ENCODE measurements at places on chromosomes 5 and 9.

DNA sequence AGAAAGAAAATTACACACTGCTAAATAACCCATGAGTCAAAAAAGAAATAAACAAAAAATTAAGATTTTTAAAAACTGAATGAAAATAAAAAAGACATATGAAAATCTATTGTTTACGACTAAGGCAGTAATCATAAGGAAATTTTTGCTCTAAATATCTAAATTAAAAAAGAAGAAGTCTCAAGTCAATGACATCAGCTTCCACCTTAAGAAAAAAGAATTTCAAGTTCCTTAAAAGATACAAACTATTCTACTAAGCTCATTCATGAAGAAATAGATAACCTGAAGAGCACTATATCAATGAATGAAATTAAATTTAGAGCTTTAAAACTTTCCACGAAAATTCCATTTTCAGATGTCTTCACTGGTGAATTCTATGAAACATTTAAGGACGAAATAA lies 15.7 kb upstream of the STARD4 start:
- no peak for DNase-seq

- no peak for DNase-seq
Observed at GRCh38 chr9:134902936-134903335, 14.8 kb downstream of the FCN1 start.

- no peak for DNase-seq
Observed at GRCh38 chr9:79242489-79242888, 329.3 kb upstream of the TLE4 start.

- DNase-seq = no peak
Observed at GRCh38 chr9:130837002-130837511, 2.0 kb downstream of the ABL1 start.

DNA sequence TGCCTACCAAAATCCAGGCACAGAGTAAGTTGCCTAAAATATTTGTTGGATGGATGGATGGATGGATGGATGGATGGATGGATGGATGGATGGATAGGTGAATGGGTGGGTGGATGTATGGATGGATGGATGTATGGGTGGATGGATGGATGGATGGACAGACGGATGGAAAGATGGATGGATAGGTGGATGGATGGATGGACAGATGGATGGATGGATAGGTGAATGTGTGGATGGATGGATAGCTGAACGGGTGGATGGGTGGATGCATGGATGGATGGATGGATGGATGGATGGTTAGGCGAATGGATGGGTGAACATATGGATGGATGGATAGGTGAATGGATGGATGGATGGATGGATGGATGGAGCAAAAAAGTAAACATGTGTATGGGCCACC lies 131.9 kb downstream of the GABBR2 start:
- no peak for DNase-seq

DNA sequence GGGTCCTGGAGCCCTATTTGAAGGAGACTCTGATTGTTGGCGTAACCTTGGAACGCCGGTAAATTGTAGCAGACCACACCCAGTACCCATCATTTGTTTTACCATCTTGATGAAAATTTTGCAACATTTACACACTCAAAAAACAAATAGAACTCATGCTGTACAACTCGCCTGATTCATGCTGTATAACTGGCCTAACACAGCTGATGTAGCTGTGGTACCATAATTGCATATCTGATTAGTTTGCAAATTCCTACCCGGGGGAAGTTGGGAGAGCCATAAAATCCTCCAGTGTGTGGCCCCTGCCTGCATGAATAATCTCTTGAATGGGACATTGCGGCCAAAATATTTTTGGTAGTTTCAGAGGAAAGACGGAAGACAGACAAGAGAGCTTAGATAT lies 9.7 kb downstream of the NIPAL4 start:
- DNase-seq = no peak

DNA sequence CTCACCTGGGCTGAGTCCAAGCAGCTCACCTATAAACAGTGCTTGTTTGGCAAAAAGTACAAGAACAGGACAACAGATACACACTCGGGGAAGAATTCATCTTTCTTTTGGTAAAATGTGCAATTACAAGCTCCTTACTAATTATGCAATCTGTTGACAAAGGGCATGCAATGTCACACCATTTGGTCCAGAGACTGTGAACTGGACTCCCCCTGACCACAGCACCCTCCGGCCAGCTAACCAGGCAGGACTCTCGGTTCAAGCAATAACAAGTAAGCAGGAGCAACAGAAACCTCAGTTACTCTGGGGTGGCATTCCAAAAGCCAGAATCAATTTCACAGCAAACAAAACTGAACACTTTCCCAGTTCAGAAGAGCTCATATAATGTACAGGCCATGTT lies 113.8 kb downstream of the GNAQ start:
- DNase-seq = no peak

DNA sequence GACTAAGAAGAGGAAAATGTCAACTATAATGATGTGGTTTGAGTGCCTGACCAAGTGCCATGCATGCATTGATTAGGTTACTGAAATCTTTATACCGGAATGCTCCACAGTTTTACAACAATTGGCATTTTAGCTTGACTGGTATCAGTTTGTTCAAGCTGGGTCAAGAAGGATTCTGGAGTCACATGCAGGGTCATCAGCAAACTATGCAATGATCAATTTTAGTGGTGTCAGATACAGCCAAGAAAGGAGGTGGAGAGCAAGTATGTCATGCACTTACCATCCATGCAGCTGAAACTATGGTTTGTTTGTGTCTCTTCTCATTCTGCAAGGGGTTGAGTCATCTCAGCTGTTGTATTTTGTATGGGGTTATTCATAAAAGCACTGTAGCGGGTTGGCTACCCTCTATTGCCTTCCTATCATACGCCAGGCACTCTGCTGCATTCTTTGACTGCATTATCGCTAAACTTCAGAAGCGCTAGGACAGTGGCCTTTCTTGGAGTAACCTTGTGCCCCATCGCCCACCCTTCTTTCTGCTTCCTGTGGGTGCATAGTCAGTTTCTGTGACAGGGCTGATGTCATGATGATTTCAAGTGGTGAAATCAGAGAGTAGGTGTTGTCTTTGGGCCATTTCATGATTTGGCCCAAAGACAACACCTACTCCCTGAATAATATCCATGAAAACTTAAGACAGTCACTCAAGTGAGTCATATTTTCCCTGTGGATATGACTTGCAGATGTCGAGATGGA lies 145.4 kb downstream of the MTX3 start:
- no peak for DNase-seq

DNA sequence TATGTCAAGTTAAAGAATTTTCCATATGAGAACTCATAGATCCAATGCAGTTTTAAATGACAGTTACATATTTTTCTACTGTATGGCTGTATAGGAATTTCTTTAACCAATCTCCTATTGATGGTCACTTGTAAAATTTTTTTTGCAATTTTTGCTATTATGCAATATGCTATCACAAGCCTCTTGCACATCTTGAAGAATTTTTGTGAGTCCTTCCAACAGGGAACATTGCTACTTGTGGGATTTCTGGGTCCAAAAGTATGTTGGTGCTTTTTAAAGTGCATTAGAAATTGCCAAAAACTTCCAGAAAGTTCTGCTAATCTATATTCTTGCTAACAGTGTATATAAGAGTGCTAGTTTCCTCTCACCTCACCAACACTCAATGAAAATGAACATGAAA lies 65.1 kb downstream of the NPR3 start:
- no peak for DNase-seq

DNA sequence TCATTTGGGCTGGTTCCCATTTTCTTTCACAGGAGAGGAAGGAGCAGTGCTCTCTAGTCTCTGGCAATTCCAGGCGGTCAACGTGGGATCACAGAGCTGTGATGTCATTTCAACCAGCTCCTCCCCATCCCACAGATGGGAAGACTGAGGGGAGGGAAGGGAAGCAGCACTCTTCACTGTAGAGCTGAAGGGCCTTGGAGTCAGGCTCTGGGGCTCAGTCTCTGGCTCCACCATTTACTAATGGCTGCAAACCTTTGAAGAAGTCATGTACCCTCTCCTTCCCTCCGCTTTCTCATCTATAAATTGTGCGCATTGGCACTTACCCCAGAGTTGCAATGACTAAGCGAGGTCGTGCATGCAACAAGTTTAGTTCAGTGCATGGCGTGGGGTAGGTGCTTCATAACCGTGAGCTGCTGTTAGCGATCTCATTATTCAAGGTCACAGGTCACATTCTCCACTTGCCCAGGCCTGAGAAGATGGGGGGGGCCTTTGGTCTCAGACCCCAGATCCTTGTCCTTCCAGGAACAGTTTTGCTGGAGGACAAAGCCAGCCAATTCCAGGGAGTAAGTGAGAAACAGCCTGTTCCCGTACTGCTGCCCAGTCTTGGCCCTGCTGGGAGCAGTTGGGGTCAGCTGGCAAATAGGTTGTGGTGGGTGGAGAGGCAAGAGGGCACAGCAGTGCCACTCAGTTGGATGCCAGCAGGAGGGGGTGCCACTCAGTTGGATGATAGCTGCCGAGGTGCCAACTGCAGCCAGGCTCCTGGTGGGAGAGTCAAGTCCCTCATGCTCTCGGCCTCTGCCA lies 136.7 kb downstream of the RGS3 start:
- no peak for DNase-seq

DNA sequence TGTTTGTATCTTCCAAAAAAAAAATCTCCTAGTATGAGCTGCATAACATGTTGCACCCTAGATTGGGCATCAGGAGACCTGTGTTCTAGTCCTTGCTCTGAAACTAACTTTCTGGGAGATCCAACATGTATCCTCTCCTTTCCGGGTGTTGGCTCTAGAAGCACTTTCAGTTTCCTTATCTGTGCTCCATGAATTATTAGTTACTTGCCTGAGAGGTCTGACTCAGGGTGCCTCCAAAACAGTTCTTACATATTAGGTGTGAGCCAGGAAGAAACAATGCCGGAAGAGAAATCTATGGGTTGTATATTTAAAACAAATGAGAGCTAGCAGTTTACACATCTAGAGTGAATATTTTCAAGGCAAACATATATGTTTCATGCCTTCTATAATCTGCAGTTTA lies 36.7 kb upstream of the SLC36A2 start:
- no peak for DNase-seq

- DNase-seq = no peak
Observed at GRCh38 chr9:77375956-77376532, 198.7 kb downstream of the VPS13A start.

- DNase-seq = no peak
Observed at GRCh38 chr5:35239911-35240610, 9.8 kb upstream of the PRLR start.

DNA sequence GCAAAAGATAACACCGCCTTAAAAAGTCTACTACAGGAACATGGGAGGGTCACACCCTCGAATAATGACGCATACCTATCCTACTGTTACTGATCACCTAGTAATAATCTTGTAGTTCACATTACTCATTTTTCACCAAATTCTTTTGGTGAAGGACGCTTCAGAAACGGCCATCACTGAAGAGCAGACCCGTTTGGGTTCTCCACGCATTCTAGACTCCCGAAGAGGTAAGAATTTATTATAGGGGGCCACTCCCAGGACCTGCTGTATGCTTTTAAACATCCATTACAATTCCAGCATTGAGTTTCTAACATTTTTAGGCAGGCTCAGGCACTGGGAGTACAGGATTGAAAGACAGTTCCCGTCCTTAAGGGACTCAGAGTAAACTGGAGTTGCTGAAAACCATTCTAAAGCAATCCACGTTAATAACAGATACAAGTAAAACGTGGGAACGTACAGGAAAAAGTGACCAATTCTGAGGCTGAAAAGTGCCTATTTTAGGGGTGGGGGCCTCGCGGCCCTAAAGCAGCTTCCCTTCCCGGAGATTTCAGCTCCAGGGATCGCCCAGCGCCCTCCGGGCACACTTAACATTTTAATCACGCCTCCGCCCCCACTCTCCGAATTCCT lies at the start of gene FER:
Gene FER, plus strand, starts transcription at position 124 of the 627 bp plus-strand sequence. CDS start 50,286 bp downstream, outside the sequence.
- no peak for DNase-seq

GRCh38 chr9:113650207-113651131 lies 186.9 kb downstream of the RGS3 start:
- no peak for DNase-seq

GRCh38 chr5:134289509-134290113 lies 63.7 kb upstream of the PPP2CA start:
- no peak for DNase-seq

- DNase-seq = no peak
Observed at GRCh38 chr9:111001526-111001925, 36.7 kb downstream of the LPAR1 start.

- DNase-seq = no peak
Observed at GRCh38 chr5:65588694-65589093, 25.6 kb downstream of the PPWD1 start.

GRCh38 chr5:112866739-112867138 lies 5.7 kb downstream of the SRP19 start:
- no peak for DNase-seq

- DNase-seq = no peak
Observed at GRCh38 chr5:14900693-14901461, 29.3 kb upstream of the ANKH start.

GRCh38 chr5:149212198-149212951 lies 59.3 kb upstream of the AFAP1L1 start:
- DNase-seq = no peak

DNA sequence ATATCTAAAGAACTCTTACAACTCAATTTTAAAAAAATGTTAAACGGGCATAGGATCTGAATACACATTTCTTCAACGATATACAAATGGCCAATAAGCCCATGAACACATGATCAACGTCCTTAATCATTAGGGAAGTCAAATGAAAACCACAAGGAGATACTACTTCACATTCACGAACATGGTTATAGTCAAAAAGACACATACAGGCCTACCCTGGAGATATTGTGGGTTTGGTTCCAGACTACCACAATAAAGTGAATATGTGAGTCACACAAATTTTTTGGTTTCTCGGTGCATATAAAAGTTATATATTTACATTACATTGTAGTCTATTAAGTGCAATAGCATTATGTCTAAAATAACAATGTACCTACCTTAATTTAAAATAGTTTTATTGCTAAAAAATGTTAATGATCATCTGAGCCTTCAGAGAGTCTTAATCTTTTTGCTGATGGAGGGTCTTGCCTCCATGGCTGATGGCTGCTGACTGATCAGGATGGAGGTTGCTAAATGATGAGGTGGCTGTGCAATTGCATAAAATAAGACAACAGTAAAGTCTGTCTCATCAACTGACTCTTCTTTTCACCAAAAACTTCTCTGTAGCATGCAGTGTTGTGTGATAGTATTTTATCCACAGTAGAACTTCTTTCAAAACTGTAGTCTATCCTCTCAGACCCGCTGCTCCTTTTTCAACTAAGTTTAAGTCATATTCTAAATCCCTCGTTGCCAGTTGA lies 15.1 kb downstream of the AK3 start:
- DNase-seq = no peak

DNA sequence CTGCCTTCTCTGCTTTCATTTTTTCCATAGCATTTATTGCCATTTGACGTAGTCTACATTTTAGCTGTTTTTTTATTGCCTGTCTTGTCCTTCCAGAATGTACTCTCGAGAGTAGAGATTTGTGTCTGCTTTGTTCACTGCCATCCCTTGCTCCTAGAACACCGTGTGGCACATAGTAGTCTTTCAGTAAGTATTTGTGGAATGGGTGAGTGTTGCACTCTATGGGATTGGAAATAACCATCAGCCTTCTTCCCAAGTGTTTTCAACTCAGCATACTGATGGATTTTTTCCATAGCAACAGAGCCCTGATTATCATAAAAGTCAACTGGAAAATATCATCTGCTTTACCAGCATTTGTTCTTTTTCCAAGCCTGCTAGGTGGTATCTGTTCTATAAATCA lies 462.6 kb downstream of the ENC1 start:
- DNase-seq = no peak

GRCh38 chr5:110351430-110351829 lies 375.0 kb downstream of the TMEM232 start:
- no peak for DNase-seq

- no peak for DNase-seq
Observed at GRCh38 chr9:87292449-87293191, 205.0 kb upstream of the DAPK1 start.

- DNase-seq = no peak
Observed at GRCh38 chr5:150645070-150645700, 4.7 kb downstream of the SYNPO start.

GRCh38 chr9:37371565-37372464 lies 50.7 kb upstream of the GRHPR start:
- DNase-seq = no peak

Measured in stimulated activated CD4-positive, alpha-beta T cell treated with anti-CD3 and anti-CD28 coated beads, TNF-alpha, amount 100 ng/mL, for 1 hour (primary cell).